ENCODE measurements at places on chromosomes 13 and 19.
A peak's percentile ranks its signal among the peaks of the same experiment; 100 is the strongest.

DNA sequence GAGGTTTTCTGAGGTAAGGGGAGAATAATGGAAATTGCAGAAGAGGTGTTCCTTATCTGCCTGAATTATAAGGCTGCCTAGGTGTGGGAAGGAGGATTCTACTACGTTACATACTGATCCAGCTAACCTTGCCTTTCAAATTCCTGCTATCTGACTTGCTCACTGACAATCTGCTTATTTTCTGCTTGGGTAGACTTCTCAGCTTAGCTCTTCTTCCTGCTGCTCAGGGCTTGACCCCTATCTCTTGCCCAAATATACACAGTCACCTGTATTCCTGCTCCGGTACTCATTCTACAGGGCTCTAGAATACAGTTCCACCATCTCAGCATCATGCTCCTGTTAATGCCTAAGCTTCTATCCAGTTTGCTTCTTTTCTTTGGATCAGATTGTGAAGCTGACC is 1607.6 kb downstream of the OLFM4 start:
- DNase-seq, result no peak

DNA sequence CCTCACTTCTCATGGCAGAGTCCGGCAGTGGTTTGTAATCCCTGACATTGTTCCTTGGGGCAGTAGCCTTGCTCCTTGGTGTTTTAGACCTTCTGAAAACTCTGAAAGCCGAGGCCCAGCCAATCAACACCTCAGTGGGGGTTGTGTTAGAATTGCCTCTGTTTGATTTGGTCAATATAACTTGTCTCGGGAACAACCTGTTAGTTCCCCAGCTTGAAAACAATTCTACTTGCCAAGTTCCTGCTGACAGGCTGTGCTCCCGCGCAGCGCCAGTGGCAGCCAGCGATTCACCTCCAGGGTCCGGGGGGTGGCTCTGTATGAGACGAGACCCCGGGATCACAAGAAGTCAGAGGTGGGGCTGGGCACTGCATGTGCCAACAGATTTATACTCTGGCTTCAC is 81.4 kb upstream of the MEDAG start:
- no peak for DNase-seq

DNA sequence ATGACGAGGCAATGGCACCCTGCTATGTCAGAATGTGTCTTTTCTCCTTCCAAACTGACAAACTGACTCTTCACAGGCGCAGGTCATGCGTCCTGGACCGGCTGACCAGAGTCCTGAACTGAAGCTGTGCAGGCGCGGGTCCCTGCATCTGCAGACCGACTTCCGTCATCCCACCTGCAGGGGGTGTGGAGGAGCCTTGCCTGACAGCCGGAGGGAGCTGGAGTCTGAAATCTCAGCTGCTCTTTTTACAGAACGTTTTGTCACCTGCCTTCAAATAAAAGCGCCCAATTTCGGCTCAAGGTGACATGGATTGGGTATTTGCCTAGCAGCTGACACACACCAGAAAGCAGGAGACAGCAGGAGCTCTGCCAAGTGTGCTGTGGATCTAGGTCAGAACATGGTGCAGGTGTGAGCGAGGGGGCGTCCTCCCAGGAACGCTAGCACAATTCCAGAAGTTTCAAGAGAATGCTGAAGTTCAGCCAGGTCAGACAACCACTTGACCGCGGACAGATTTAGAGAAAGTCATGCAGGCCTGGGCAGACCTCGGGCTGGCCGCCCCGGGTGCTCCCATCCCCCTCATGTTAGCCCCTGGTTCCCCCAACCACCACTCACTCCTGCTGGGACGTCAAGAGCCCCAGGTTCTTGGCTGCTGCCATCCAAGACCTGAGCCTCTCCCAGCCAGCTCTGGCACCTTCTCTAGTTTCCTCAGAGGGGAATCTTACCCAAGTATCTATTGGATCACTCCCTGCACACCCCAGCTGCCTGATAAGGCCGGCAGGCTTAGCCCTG is 32.8 kb downstream of the ELL start:
- no peak for DNase-seq

DNA sequence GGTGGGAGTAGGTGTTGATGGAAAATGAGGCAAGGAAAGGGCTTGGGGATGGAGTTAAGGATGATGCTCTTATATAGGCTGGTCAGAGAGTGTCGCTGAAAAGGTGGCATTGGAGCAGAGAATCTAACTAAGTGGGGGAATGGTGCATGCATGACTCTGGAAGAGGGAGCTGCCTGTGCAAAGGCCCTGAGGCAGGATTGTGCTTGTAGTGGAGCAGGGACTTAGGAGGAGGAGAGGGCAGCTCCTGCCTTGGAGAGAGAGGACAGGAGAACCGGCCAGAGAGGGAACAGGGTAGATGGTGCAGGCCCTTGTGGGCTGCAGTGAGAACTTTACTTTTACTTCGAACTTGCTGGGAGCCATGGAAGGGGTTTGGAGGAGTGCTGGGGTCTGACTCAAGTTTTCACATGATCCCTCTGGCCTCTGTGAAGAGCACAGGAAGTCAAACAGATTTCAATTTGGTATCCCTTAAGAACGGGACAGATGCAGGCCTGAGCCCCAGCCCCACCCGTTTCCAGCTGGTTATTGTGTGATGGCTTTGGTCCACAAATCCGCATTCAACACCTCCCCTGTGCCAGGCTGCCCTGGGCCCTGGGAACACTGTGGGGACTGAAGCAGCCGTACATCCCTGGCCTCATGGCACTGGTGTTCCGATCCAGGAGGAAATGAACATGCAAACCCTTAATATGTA is 7.0 kb downstream of the AP2A1 start:
- DNase-seq, result no peak

DNA sequence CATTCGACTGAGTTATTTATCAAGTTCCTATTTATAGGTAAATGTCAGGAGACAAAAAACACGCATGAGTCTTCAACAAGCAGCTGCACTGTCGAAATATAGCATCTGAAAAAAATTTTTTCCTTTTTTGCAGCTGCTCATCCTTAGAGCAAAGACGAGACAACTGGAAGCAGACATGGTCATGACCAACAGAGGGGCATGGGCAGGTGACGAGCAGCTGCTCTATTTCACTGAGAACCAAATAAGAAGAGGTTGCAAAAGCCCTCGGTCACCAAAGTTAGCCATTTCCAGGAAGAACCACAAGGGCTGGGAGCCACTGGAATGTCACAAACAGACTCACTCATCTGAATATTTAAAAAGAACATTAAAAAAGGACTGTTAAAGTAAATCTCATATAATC is 22.2 kb downstream of the SOHLH2 start:
- DNase-seq, result no peak

- DNase-seq, result no peak
Observed at GRCh38 chr13:18943721-18944391, 237.8 kb downstream of the TUBA3C start.

- no peak for DNase-seq
Observed at GRCh38 chr19:1794424-1795172, 17.5 kb downstream of the ATP8B3 start.

DNA sequence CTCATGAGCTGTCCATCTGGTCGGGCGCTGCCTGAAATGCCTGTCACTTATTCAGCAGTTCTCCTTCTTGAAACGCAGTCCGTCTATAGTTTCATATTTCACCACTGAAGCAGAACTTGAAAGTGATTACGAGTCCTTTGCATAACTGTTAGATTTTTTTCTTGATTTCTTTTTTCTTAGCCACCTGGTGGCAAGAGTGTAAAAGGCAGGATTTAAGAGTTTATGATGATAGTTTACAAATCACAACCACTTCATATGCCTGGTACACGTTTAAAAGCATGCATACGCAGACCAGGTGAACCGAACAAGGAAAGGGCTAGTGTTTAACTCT is 45.8 kb downstream of the GGACT start:
- DNase-seq, result no peak

- peak; percentile 26 for DNase-seq
Observed at GRCh38 chr19:39110263-39110967, 15.2 kb upstream of the PAK4 start.

GRCh38 chr19:14346279-14346678 is 35.0 kb upstream of the ADGRE5 start:
- no peak for DNase-seq

- DNase-seq, result no peak
Observed at GRCh38 chr13:48976576-48977285, 1.0 kb downstream of the FNDC3A start.

GRCh38 chr19:21308773-21309172 is 20.4 kb downstream of the ZNF708 start:
- no peak for DNase-seq

DNA sequence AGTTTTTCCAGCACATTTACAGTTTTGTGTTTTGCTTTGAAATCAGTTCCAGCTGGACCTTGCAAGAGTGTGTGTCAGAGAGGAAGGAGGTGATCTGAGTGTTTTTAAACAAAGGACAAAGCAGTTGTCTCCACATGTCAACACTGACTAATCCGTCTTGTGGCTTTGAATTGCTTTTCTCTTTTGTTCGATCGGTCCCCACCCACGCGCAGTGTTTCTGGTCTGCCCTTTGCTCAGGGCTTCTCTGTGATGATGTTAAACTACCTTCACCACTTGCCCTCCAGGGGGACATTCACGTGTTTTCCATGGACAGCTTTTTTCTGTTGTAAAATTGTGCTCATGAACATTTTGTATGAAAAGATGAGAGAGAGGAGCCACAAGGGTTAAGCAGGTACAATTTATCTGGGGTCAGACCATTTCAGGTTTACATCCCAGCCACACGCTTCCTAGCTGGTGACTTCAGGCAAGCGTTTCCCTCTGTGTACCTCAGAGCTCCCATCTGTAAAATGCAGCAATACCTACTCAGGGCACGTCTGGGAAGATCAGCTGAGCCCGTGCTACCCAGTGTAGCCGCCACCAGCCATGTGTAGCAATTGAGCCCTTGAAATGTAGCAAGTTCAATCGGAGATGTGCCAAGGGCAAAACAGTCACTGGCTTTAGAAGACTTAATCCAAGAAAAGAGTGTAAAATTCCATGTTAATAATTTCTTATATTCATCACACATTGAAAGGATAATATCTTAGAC is 13.5 kb upstream of the PLA2G4C start:
- DNase-seq, result no peak

GRCh38 chr19:9782338-9782737 is 13.8 kb upstream of the ZNF846 start:
- DNase-seq, result no peak

DNA sequence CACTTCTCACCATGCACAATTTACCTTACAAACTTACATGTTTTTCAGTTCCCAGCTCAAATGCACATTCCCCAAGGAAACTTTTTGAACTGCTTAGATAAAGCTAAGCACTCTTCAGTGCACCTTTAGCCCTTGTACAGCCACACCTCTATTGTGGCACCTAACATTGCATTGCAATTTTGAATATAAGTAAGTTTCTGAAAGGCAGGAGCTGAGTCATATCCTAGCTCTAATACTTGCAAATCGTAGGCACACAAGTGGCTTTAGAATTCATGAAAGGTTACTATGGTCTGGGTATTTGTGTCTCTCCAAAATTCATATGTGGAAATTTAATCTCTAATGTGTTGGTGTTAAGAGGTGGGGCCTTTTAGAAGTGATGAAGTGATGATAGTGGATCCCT is 4.9 kb upstream of the ESD start:
- DNase-seq, result no peak

DNA sequence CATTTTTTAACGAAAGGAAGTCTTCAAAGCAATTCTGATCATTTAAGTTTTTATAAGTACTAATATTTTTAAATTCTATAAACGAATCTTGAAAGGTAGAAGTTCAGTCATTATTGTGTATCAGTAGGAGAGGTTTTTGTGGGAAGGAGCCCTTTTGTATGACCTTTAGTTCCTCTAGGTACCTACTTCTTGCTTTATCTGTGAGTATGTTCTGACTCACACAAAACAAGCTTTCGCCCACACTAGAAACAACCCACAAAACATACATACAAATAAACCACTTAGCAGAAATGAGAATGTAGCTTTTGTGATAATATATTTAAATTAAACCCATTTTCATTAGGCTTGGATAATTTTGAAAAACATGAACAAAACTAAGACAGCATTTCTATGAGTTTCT is 27.8 kb downstream of the ERCC5 start:
- DNase-seq, result no peak

DNA sequence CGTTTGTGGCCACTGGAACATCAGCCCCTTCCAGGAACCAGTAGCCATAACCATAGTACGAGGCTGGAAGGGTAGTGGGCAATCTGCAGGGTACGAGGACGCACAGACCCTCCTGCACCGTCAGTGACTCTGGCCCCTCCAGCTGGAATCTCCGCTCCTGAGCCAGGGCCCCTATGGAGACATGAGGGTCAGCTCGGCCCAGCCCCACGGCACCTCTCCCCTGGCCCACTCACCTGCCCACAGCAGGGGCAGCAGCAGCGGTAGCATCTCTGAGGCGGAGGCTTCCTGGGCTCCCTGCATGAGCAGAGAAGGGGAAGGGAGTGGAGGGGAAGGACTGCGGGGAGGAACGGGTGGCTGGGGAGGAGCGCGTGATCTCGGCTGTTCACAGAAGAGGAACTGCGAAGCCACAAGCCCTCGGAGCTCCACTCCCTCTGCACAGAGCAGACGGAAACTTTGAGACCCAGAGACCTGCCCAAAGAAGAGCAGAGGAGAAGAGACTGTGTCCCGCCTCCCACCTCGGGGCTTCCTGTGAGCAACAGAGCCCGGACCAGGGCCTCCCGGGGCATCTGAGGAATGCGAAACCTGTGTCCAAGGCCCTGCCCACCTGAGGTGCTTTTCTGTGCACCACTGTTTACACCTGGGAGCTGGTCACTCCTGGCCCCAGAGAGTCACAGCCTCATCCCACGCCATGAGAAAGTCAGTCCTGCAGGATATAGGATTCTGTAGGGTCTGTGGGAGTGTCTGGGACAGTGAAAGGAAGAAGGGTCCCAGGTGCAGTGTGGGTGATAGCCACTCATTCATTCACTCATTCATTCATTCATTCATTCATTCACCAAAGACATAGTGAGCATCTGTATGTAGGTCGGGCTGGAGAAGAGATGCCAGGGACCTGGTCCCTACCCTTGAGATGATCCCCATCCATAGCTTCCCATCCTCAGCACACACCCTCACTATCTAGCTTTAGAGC is at the start of gene SIGLEC6:
TSS of gene SIGLEC6 (minus strand) at position 322 of the 967 bp plus-strand sequence. CDS start at position 300, 22 bp downstream.
- DNase-seq, result no peak

- no peak for DNase-seq
Observed at GRCh38 chr19:29533578-29534544, 8.1 kb downstream of the VSTM2B start.

GRCh38 chr13:79973533-79973963 is 367.4 kb downstream of the SPRY2 start:
- DNase-seq, result no peak

- no peak for DNase-seq
Observed at GRCh38 chr13:40779796-40780285, 8.9 kb upstream of the MRPS31 start.

DNA sequence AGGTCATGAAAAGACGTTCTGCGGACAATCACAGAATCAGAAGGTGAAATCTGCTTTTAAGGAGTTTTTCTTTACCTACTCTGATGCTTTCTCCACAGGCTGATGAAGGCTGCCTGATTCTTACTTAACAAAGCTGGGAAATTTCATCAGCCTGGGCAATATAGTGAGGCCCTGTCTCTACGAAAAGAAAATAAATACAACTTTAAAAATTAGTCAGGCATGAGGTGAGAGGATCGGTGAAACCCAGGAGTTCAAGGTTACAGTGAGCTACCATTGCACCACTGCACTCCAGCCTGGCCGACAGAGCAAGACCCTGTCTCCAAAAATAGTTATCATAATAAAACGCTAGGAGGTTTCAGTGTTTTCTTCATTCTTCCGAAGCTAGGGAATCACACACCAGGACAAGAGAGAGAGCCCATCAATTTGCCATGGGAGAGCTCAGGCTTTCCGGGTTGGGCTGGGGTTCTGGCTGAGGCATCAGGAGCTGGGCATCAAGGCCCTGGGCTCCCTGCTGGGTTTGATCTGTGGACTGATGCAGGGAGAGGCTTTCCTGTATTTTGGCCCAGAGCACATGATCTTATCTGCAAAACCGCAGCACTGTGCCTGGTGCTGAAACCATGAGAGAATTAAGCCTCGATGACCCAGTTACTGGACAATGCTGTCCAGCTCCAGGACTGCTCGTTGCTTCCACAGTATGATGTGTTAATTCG is 25.1 kb upstream of the CEBPG start:
- DNase-seq, result no peak
